ENCODE measurements at places on chromosomes 5 and 9.

- no peak for DNase-seq
Observed at GRCh38 chr5:90099099-90099498, 310.5 kb downstream of the CETN3 start.

- no peak for DNase-seq
Observed at GRCh38 chr5:17852740-17853139, 218.5 kb downstream of the TAF11L14 start.

DNA sequence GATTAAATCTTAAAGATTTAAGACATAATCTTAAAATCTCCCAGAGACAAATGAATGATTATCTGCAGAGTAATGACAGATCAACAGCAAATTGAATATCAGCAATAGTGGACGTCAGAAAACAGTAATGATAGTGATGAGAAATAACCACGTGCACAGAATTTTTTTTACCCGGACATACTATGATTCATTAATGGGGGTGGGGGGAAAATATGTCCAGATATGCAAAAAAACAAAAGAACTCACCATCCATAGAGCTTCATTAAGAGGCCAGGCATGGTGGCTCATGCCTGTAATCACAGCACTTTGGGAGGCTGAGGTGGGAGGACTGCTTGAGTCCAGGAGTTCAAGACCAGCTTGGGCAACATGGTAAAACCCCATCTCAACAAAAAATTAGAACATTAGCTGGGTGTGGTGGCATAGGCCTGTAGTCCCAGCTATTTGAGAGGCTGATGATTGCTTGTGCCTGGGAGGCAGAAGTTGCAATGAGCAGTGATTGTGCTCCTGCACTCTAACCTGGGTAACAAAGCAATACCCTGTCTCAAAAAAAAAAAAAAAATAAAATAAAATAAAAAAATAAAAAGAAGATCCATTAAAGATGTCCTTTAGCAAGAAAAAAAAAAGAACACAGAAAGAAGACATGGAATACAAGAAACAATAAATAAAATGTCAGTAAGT lies 30.9 kb upstream of the SHOC1 start:
- DNase-seq: no peak

- no peak for DNase-seq
Observed at GRCh38 chr5:154421868-154422267, 23.9 kb upstream of the SAP30L start.

DNA sequence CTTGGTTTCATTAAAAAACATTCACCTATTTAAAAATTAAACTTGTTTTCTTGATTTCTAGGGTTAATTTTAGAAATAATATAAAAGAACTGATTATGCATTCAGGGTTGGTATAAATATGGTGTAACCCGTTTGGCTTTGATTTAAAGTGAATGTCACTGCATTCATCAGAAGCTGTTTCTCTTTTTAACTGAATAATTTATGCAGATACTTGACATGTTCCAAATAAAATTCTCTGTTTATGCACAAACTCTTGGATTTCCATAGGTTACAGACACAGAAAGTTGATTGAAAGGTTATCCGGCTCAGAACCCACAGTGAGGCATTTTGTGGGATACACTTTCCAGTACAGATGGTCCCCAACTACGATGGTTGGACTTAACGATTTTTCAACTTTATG lies 161.3 kb downstream of the HACD4 start:
- DNase-seq: no peak

DNA sequence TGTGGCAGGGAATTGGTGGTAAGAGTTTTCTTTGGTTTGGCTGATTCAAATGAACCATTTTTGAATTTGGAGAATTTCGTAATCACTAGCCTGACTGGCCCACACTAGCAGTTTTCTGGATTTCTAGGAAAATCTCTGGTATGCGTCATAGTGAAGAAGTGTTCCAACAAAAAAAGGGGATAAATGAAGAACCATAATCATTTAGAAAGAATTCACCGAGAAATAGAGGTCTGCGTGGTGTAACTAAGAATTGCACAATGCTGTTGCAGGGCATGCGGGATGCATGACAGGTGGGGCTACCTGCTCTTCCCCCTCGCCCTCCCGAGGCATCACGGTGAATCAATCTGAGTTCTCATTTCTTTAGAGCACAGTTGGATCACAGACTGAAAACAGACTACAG lies 232.3 kb upstream of the PAPPA start:
- no peak for DNase-seq
